ENCODE measurements at places on chromosomes 12 and 14. TPM values are rescaled to one million over a fixed set of nuclear protein-coding genes. Genes with fewer than 3 reads are reported as not detected.

DNA sequence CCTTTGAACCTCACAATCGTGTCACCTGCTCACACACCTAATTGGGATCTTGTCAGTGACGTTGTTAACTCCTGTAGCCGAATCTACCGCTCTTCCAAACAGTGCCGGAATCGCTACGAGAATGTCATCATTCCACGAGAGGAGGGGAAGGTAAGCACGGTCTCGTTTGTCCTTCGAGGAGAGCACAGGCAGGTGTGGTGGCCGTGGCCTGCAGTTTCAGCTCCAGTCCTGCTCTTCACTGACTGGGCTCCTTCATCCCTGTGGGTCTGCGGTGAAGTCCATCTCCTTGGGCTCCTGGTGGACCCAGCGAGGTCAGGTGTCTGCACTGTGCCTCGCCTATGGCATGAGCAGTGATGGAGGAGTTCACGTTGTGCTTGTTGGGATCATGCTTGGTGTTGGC lies 96.0 kb downstream of the EP400 start:
- DNase-seq: no peak

- DNase-seq: peak; percentile 4
Measured at GRCh38 chr12:52087961-52088820, 8.7 kb downstream of the SMIM41 start.

- no peak for DNase-seq
Measured at GRCh38 chr12:122148657-122149056, 25.4 kb downstream of the IL31 start.

DNA sequence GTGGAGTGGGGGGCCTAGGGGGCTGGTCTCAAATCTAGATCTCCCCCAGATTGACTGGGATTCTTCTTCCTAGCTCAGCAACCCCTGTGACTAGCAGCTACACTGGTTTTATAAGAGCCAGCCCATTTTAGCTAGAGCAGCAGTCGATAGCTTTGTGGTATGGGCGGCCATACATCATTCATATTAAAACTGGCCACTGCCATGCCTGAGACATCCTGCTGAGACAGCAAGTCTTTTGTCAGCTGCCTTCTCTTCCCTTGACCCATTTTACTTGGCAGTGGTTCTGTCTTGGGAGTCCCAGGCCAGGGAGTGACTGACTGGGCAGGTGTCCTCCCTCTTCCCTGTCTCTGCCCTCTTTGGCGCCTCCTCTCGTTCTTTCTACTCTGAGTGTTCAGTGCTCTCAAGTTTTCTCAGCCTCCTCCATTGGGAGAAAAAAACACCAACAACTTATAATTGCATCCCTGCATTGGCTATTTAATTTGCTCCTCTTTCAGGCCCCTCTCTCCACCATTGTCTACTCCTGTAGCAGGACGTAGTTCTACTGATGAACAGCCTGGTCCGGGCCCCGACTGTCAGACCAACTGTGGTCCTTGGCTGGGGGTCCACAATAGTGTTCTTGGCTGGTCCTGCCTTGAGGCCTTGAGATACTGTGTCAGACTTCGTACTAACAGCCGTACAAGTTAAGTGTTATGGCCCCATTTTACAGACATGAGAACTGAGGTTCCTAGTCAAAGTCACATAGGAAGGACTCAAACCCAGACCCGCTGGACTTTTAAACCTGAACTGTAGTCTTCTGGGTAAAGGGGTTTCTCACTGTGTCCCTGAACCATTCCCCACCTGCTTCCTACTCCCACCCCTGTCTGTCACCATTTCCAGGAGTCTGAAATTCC lies 18.3 kb upstream of the JDP2 start:
- peak; percentile 54 for DNase-seq

DNA sequence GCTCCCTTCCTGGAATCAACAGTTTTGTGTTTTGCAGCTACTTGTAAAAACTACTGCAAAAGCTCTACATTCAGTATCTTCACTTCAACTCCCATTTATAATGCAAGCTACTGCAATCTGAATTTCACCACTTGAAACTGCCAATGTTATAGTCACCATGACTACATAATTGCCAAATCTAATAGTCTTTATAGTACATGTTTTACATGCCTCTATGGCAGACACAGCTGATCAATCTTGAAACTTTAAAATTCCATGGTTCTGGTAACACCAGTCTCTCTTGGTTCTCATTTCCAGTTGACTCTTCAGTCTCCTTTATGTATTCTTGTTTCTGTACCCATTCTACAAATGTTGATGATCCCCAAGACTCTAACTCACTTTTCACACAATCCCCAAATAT lies 185.9 kb downstream of the MED13L start:
- no peak for DNase-seq

DNA sequence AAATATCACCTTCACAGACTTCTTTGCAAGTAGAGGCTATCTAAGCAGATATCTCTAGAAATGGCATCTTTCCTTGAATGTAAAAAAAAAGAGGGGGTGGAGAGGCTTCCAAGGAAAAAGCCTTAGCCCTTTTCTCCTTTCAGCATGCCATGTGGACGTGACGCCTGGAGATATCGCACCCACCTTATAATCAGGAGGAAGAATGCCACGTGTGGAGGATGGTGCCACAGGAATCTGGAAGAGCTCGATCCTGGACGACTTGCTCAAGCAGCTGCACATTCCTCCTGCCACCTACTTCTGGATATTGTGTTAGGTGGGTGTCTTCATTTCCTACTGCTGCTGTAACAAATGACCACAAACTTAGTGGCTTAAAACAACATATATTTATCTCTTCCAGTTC lies 203.6 kb downstream of the NUAK1 start:
- no peak for DNase-seq

DNA sequence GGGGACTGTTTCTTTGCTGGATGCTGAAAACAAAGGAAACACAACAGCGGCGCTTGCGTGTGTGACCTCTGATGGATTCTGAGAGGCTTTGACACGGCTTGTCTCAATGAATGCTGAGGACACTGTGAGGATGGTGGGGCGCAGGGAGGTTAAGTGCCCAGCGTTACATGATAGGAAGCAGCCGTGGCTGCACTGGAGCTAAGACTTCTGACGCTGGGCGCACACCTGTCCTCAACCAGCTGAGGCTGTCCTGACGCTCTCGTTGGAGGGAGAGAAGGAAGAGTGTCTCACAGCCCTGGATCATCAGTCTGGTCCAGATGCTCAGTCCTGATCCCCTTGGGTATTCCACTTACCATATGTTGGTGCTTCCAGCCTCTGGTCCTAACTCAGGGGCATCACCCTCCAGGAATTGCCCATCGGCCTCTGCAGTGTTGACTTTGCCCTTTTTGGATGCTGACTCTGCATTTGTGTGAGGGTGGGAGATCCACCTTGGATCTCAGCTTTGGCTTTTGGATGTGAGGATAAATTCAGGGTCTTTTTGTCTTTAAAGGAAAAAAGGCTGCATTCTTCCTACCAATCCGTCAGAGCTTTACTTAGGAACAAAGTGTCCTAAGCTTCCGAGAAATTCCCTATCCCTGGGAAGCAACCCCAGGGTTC lies 125.2 kb downstream of the ZNF664 start:
- DNase-seq: no peak

- no peak for DNase-seq
Measured at GRCh38 chr12:15488481-15488880, 166.2 kb downstream of the PTPRO start.

GRCh38 chr12:78534311-78534710 lies 330.3 kb upstream of the SYT1 start:
- DNase-seq: no peak

Gene CATSPERB
- 0.05 TPM for polyA plus RNA-seq

Gene PTPRQ
- 1.6 TPM for polyA plus RNA-seq

Gene SPIC
- polyA plus RNA-seq: not detected

Gene APEX1
- 152 TPM for polyA plus RNA-seq

Measured in muscle of back (tissue), 13 donors.